Neuronal stem cell (in vitro differentiated cells): ENCODE measurements at places on chromosomes 11 and 22.

DNA sequence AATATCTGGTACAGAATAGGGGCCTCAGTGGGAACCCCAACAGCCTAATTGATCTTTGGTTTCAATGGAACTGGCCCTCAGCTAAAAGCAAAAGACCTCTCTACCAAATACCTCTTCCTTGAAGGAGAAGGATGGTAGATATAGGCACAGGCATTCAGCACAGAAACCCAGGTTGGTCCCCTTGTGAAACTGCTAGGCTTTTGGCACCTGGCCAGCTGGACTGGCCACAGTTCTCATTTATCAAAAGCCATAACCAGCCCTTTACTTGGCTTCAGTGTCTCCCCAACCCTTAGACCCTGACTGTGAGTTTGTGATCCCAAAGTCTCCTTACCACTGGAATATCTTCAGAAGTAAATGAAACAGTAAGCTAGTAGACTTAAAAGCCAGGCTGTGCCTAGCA, 152.9 kb downstream of the TENM4 start:
- H3K27me3 ChIP-seq: no peaks in the 10 kb centered on the region
- H3K36me3 ChIP-seq: no peaks in the 10 kb centered on the region
- DNase-seq: no peak
- no peaks in the 10 kb centered on the region for H3K4me1 ChIP-seq
- no peak overlapping the region for H3K27ac ChIP-seq
- no peak overlapping the region for H3K4me3 ChIP-seq

DNA sequence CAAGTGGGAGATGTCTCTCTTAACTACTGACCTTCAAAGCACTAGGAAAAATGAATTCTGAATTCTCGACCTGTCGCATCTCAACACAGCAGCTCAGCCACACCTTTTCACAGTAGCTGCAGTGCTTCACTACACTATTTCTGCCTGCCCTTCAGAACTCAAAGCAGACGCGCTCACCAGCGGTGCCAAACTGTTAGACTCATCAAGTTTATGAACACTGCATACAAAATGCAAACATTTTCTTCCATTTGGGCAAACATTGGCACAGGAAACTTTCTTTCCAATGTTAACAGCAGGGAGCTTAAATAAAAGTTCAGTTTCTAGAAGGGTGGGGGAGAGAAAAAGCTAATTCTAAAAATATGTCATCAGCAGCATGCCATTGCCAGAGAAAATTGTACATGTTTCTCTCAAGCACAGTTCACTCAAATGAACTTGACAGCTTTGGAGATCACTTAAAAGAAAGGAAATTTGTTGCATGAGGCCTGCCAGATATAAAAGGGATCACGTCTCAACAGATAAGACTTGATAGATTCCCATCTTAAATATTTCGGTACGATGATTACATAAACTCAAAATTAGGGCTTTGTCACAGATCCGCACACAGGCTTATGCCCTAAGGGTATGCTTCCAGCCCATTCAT, 82.7 kb downstream of the CADM1 start:
- H3K27me3 ChIP-seq: no peaks in the 10 kb centered on the region
- no peak overlapping the region for H3K4me3 ChIP-seq
- no peak for DNase-seq
- no peaks in the 10 kb centered on the region for H3K4me1 ChIP-seq
- no peak overlapping the region for H3K27ac ChIP-seq
- no peaks in the 10 kb centered on the region for H3K36me3 ChIP-seq

DNA sequence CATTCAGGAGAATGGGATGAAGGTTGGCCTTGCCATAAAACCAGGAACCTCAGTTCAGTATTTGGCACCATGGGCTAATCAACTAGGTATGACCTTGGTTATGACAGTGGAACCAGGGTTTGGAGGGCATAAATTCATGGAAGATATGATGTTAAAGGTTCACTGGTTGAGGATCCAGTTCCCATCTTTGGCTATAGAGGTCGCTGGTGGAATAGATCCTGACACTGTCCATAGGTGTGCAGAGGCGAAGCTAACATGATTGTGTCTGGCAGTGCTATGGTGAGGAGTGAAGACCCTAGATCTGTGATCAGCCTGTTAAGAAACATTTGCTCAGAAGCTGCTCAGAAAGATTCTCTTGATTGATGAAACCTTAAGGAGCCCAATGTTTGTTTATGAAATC, 5.7 kb downstream of the NF2 start:
- DNase-seq: no peak
- H3K4me1 ChIP-seq: peaks cover 2% of the 10 kb centered on the region
- no peaks in the 10 kb centered on the region for H3K36me3 ChIP-seq
- H3K27ac ChIP-seq: no peak overlapping the region
- no peaks in the 10 kb centered on the region for H3K27me3 ChIP-seq

GRCh38 chr22:35505399-35506258, 35.0 kb upstream of the RASD2 start:
- H3K4me1 ChIP-seq: peaks cover 7% of the 10 kb centered on the region
- no peaks in the 10 kb centered on the region for H3K27me3 ChIP-seq
- no peaks in the 10 kb centered on the region for H3K36me3 ChIP-seq
- H3K4me3 ChIP-seq: no peak overlapping the region

DNA sequence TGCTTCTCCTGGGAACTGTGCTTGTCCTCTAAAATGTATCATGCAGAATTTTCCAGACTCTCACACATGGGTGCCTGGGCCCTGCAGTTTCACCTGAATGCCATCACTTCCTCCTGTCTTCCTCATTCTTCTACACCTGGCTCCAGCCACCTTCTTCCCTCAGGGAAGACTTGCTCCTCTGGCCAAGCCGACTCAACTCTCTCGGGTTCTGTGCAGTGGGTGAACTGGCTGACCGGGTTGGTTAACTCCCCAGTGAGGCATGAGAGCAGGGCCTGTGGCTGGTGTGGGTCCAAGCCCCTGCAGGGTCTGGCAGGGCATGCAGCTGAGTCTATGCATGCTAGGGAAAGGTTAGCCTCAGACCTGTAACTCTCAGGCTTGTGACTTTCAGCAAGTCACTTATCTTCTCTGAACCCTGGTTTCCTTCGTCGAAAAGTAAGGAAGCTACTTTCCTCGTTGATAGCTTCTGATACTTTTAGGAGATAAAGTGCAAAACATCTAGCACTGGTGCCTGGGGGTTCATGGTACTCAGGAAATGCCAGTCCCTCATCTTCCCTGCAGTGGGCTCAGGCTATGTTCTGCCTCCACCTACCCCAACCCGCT, 11.9 kb downstream of the CD82 start:
- no peak overlapping the region for H3K4me3 ChIP-seq
- peaks cover 1% of the 10 kb centered on the region for H3K36me3 ChIP-seq
- no peak overlapping the region for H3K27ac ChIP-seq
- H3K27me3 ChIP-seq: no peaks in the 10 kb centered on the region

DNA sequence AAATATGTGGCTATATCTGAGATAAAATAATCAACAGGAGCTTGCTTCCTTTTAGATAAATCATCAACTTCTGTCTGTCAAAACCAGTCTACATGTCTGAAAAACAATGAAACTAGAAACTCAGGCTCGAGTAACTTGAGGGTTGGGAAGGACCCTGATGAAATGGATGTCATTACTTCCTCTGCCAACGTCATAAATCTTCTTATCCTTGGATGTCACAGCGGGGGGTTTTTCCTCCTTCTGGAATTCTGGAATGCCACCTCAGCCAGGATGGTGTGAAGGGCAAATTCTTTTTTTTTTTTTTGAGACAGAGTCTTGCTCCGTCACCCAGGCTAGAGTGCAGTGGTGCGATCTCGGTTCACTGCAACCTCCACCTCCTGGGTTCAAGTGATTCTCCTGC, 13.4 kb downstream of the LGR4 start:
- H3K4me1 ChIP-seq: peaks cover 35% of the 10 kb centered on the region
- H3K36me3 ChIP-seq: no peaks in the 10 kb centered on the region
- no peak overlapping the region for H3K27ac ChIP-seq
- no peak overlapping the region for H3K4me3 ChIP-seq
- H3K27me3 ChIP-seq: no peaks in the 10 kb centered on the region
- DNase-seq: no peak

- no peaks in the 10 kb centered on the region for H3K27me3 ChIP-seq
- H3K27ac ChIP-seq: no peak overlapping the region
- no peak for DNase-seq
- H3K4me1 ChIP-seq: peaks cover under 1% of the 10 kb centered on the region
Observed at GRCh38 chr11:83574519-83574918, 288.4 kb upstream of the CCDC90B start.

GRCh38 chr22:35128637-35129036, 62.7 kb downstream of the ISX start:
- no peaks in the 10 kb centered on the region for H3K4me1 ChIP-seq
- DNase-seq: no peak
- H3K27ac ChIP-seq: no peak overlapping the region
- no peaks in the 10 kb centered on the region for H3K36me3 ChIP-seq
- H3K4me3 ChIP-seq: no peak overlapping the region
- H3K27me3 ChIP-seq: no peaks in the 10 kb centered on the region

DNA sequence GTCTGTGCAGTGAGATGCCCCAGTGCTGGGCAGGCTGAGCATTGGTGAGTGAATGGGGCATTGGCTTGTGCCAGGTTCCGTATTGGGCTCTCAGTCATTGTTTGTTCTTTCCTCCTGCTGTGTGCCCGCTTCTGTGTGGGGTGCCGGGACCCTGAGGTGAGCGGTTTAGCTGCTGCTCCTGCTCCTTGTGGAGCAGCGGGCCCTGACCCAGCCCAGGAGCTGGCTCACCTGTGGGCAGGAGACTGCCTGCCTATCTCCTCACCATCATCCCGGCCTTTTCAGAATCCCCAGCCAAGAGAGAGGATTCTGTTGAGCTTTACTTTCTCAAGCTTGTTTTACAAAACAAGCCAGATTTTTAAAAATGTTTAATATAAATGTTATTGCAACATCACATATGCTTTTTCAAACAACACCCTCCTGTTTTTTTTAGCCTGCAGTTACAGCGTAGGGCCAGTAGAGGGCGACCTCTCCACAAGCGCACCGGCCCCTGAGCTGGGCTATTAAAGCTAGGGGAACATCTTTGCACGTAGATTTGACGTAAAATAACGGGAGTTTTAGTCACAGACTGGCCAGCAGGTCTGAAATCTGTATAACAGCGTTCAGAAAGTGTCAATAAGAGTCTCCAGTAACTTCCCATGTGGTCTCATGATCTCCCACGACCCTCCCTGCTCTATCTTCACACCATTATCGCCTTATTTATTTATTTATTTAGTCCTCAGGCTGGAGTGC, 25.1 kb upstream of the RELT start:
- H3K27me3 ChIP-seq: no peaks in the 10 kb centered on the region
- no peaks in the 10 kb centered on the region for H3K4me1 ChIP-seq
- H3K36me3 ChIP-seq: peaks cover 66% of the 10 kb centered on the region
- peak overlapping the region; percentile 41 for H3K27ac ChIP-seq
- H3K4me3 ChIP-seq: no peak overlapping the region

DNA sequence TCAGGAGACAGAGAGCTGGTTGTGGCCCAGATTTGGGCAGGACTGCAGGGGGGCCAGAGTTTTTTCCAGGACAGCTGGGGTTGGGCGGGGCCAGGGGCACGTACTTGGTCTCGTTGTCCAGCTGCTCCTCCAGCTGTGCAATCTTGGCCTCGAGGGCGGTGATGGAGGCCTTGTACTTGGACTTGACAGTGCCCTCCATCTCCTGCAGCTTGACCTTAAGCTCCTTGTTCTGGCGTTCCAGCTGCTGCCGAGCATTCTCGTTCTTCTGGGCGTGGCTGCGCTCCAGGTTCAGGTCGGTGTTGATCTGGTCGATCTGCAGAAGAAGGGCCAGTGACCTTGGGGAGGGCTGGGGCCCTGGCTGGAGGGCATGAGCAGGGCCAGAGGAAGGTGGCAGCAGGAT, 32.1 kb downstream of the APOL1 start:
- H3K4me1 ChIP-seq: peaks cover 3% of the 10 kb centered on the region
- peaks cover 91% of the 10 kb centered on the region for H3K36me3 ChIP-seq
- no peak for DNase-seq
- H3K4me3 ChIP-seq: no peak overlapping the region
- H3K27ac ChIP-seq: no peak overlapping the region

- H3K27ac ChIP-seq: no peak overlapping the region
- no peaks in the 10 kb centered on the region for H3K36me3 ChIP-seq
- DNase-seq: no peak
- no peaks in the 10 kb centered on the region for H3K27me3 ChIP-seq
- H3K4me3 ChIP-seq: no peak overlapping the region
Observed at GRCh38 chr22:19884954-19885751, 30.5 kb upstream of the GNB1L start.

DNA sequence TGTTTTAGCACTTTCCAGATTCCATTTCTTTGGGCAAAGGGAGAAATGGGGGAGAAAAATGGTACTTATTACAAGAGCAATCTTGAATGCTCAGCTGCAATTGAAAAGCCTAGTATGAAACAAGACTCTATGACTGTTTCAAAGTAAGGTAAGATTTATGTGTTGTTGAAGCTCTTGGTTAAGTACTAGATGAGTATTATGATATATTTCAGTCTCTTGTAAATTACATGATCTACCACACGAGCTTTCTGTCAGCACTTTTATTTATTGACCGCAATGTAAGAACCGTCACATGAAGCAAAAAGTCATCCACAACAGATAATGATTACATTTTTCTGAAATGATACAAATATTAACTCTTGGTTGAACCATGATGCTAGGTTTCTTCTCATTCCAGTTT, 906.7 kb upstream of the CHORDC1 start:
- no peaks in the 10 kb centered on the region for H3K27me3 ChIP-seq
- H3K27ac ChIP-seq: no peak overlapping the region
- H3K4me1 ChIP-seq: no peaks in the 10 kb centered on the region
- H3K36me3 ChIP-seq: no peaks in the 10 kb centered on the region

- peaks cover 17% of the 10 kb centered on the region for H3K4me1 ChIP-seq
- no peak overlapping the region for H3K27ac ChIP-seq
- no peak for DNase-seq
Observed at GRCh38 chr11:65118097-65118837, 766 bp upstream of the ZNHIT2 start.

DNA sequence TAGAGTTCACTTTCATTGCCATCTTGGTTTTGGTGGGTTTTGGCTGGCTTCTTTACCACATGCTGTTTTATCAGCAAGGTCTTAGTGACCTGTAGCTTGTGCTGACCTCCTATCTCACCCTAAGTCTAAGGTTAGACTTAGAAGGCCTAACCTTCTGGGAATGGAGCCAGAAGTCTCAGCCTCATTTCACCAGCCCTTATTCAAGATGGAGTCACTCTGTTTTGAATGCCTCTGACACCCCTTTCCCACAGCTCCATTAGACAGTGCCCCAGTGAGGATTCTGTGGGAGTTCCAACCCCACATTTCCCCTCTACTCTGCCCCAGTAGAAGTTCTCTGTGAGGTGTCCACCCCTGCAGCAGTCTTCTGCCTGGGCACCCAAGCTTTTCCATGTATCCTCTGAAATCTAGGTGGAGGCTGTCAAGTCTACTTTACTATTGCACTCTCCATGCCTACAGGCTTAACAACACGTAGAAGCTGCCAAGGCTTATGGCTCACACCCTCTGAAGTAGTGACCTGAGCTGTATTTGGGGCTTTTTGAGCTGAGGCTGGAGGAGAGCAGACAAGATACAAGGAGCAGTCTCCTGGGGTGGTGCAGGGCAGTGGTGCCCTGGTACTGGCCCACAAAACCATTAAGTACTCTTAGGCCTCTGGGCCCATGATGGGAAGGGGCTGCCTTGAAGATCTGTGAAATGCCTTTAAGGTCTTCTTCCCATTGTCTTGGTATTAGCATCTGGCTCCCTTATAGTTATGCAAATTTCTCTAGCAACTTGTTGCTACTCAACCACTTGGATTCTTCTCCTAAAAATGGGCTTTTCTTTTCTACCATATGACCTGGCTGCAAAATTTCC, 65.9 kb upstream of the SC5D start:
- H3K4me1 ChIP-seq: no peaks in the 10 kb centered on the region
- H3K27ac ChIP-seq: no peak overlapping the region
- H3K36me3 ChIP-seq: no peaks in the 10 kb centered on the region
- H3K27me3 ChIP-seq: no peaks in the 10 kb centered on the region
- H3K4me3 ChIP-seq: no peak overlapping the region
- DNase-seq: no peak
